ENCODE measurements at places on chromosomes 2 and 18. TPM values are rescaled to one million over a fixed set of nuclear protein-coding genes. Genes with fewer than 3 reads are reported as not detected.

TNP1 gene
- not detected for polyA plus RNA-seq

DSG2 gene
- polyA plus RNA-seq, result 0.33 TPM

HNMT gene
- 5.2 TPM for polyA plus RNA-seq

ZBTB7C gene
- polyA plus RNA-seq, result 0.52 TPM

PSMA8 gene
- polyA plus RNA-seq, result not detected

LHCGR gene
- 0.03 TPM for polyA plus RNA-seq

CRYGD gene
- not detected for polyA plus RNA-seq

APOB gene
- 0.03 TPM for polyA plus RNA-seq

FEV gene
- polyA plus RNA-seq, result not detected

CCDC85A gene
- 1.9 TPM for polyA plus RNA-seq

ARHGEF4 gene
- 0.63 TPM for polyA plus RNA-seq

SOS1 gene
- polyA plus RNA-seq, result 24.7 TPM

CNGA3 gene
- polyA plus RNA-seq, result not detected

GLI2 gene
- 0.22 TPM for polyA plus RNA-seq

- DNase-seq, result no peak
Observed at GRCh38 chr18:9753846-9754245, 45.7 kb downstream of the RAB31 start.

GRCh38 chr2:223215254-223215516 is 163.2 kb downstream of the KCNE4 start:
- no peak for DNase-seq

DNA sequence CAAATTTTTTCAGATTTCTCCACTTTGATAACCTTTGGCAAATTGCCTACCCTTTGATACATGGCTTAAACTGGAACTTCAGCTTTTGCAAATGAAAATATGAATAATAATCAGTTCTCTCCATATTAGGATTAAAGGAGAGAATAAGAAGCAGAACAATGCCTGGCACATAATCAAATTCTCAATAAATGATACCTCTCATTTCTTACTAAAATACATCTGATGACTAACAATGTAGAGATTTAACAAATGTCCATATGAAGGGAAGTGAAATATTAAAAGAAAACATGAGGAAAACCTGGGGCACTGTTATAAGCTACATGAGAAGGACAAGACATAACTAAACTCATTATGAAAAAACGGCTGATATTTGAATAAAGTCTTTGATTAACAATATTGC is 1103.6 kb downstream of the LRP1B start:
- no peak for DNase-seq

DNA sequence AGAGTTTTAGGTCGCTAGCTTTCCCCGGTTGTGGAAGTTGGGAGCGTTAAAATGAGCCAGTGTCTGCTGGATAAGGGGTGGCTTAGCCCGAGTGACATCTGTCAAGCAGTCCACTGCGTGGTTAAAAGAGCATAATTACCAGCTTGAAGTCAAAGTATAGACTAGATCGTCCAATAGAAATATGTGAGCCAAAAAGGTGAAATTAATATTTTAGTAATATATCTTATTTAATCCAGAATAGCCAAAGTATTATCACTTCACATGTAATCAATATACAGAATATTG is 654 bp downstream of the COMMD1 start:
- no peak for DNase-seq

GRCh38 chr2:17626986-17627385 is 86.5 kb downstream of the VSNL1 start:
- no peak for DNase-seq

DNA sequence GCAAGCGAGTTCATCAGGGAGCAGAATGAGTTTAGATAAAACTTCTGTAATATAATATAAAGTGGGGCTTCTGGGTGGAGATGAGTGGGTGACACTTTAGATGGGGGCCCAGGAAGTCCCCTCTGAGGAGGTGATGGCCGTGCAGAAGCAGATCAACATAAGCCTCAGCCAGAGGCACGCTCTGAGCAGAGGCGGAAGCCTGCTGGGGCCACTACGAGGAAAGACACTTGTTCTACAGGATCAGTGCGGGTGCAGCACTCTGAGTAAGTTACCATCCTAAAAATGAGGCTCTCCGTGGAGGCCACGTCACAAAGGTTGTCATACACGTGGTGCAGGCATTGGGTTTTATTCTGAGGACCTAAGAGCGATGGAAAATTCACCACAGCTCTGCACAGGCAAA is 22.3 kb downstream of the TMEM18 start:
- no peak for DNase-seq

- DNase-seq, result no peak
Observed at GRCh38 chr2:195659114-195659513, 2.1 kb downstream of the SLC39A10 start.

- DNase-seq, result no peak
Observed at GRCh38 chr18:31065036-31065773, 22.7 kb upstream of the DSC3 start.

GRCh38 chr2:197516393-197516761 is 511 bp downstream of the MOB4 start:
- DNase-seq, result no peak

DNA sequence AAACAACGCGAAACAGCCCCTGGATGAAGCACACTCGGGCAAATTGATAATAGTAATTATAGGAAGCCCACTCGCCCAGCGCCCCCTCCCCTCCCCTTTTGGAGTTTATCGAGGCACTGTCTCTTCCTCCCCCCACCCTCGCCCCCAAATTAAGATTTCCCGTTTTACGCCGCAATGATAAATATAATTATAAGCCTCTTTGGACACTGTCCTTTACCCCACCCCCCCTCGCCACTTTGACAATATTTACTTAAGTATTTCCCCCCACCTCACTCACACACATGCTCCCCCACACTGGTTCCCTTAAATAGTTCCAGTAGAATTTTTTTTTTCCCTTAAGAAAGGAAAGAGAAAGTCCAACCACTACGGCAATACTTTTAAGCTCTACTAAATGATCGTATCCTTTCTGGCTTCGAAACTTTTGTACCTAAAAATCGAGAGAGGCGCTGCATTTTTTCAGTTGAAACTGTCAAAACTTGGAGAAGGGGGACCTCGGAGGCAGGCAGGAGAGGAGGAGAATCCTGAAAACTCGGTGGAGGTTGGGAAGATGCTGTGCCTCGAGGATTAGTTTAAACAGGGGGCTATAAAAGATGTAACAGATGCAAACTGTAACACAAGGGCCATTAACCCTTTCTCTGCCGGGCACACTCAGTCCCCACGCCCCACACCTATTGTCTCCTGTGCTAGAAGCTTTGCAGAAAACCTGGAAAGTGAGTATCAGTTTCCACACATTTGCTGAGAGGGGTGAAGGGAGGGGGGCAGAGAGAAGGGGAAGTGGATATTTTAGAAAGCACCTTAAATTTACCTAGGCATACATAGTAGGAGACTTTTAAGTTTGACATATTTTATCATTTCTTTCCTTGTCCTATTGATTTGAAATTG is 1.8 kb downstream of the ZEB2 start:
- DNase-seq, result no peak

DNA sequence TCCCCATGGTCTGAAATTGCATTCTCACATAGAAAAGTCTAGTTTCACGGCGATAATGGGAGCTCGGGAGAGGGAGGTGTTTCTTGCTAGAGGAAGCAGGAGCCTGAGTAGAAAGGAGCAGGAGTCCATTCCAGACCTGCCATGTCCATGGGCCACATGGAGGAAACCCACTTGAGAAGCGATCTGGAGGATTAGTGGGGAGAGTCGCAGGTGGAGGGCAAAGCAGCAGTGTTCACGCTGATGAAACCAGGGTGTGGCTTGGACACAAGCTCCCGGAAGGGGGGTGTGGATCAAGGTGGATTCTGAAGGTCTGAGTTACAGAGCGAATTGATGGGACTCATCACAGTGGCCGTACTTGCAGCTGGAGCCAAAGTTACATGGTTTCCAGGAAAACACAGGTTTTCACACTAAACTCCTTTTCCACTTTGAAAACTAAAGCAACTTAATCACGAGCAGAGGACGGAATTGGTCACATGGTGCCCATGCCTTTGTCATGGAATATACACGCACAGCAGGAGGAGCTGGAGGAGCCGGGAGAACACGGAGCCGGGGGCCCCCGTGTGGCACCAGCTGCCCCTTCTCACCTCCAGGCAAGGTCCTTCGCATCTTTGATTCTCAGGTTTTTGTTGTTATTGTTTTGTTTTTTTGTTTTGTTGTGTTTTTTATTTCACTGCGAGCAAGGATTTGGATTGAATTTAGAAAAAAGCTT is 255.1 kb upstream of the MYT1L start:
- peak; percentile 27 for DNase-seq

GRCh38 chr2:218259099-218259961 is 1.5 kb upstream of the GPBAR1 start:
- DNase-seq, result peak; percentile 60

DNA sequence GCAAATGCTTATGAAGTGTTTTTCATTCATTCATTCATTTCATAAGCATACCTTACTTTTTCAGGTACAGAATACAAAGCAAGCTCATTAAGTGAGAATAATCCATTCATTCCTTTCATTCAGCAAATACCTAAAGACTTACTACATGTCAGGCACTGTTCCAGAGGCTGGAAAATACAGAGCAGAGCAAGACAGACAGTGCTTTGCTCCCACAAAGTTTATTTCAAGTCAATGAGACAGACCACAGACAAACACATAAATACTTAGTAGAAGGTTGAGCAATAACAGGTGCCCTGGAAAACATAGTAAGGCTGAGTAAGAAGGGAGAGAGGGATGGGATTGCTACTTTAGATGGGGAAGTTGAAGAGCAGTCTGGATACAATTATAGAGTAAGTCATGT is 309.8 kb downstream of the C1D start:
- DNase-seq, result no peak

GRCh38 chr2:43461453-43462073 is 134.3 kb downstream of the THADA start:
- no peak for DNase-seq

- no peak for DNase-seq
Observed at GRCh38 chr2:178764097-178764496, 43.1 kb downstream of the TTN start.

DNA sequence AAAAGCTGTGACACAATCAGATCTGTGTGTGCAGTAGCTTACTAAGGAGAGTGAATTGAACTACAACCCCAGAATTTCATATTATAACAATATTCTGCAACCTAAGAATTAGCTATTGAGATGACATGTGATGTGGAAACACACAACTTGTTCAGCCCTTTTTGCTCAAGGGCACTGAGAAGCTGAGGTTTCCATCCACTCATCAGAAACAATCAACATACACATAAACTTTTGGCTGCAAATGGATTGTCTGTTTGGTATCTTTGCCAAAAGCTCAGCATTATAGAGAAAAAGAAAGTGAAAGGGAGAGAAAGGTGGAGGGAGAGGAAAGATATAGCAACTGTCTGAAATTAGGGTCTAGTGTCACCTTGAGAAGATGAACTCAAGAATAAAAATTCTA is 117.2 kb upstream of the KLF7 start:
- no peak for DNase-seq

- no peak for DNase-seq
Observed at GRCh38 chr2:187842978-187843847, 289.0 kb upstream of the TFPI start.

DNA sequence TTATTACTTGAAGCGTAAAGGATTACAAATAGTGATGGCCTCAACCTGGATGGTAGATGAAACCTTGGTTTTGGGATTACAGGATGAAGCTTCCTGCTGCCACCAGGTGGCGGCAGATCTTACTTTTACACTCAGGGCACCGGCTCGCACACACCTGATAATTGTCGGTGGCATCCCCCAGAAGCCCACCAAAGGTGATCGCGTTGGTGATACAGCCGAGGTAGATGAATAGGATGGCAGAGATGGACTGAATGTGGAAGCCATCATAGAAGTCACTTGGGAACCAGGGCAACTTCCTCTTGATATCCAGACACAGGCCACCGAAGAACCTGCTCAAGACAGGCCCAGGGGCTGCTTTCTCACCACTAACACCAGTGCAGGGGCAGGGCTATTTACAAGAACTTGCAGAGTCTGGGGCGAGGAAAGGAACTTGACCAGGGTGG is 51.8 kb downstream of the MTHFD2 start:
- peak; percentile 64 for DNase-seq

DNA sequence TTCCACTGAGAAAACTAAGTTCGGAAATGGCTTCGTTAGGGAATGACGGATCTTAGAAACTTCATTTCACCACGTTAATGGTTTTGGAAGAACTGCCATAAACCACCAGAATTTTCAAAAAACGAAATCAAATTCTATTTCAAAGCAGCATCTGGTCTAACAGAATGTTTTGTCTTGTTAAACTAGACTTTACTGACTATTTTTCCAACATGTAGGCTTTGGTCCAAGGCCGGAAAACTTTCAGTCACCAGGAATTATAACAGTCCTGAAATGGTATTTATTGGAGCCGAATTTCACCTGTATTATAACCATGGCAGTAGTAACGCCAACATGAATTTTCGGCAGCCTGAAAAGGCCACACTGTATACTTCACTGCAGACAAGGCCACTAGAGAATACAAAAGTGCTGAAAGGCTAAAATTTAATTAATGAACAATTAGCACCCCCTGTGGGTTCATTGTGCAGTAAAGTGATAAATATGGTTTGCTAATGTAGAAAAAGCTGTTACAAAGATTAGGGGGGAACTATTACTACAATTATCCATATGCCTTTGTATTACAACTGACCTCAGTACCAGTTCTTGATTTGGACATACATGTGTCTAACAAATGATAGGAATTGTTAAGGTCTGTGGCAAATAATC is 116.4 kb downstream of the ZNF521 start:
- no peak for DNase-seq
